Hindlimb muscle (tissue), 1 donor: ENCODE measurements at places on chromosomes 1 and 21.

DNA sequence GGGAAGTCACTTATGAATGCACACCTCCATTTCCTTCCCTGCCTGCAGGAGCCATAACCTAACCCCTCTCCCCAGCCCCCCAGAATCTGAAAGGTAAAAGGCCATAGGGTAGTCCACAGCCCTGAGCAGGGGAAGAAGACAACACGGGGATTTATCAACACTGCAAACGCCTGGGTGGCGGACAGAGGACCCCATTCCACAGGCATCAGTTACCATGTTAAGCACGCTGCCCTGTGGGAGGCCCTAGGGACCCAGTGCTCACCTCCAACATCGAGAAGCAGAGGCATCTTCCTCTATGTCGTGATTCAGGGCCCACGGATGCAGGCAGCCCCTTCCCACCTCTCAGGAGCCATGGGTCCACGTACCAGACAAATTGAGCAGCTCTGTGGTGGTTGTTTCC, 523.8 kb downstream of the MATN1 start:
- no peak for DNase-seq

DNA sequence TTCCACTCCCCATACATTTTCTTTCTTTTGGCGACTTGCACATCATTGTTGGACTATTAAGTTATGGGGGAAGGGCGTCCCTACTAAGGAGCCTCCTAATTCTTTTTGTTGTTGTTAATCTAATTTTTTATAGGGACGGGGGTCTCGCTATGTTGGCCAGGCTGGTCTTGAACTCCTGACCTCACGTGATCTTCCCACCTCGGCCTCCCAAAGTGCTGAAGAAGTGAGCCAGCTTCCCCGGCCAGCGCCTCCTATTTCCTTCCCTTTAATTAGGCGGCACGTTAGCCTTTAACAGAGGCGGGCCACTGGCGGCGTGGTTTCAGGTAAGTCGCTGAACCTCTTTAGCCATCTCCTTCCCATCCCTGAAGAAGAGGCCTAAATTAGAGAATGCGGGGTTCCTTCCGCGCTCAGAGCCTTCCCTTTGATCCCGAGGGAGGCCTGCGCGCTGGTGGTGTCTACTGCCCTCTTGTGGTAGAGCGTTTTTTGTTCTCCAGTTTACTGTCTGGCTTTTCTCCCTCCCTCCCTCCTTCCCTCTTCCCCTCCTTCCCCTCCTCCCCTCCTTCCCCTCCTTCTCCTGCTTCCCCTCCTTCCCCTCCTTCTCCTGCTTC, 38.1 kb downstream of the TNFRSF9 start:
- DNase-seq = peak; percentile 51

DNA sequence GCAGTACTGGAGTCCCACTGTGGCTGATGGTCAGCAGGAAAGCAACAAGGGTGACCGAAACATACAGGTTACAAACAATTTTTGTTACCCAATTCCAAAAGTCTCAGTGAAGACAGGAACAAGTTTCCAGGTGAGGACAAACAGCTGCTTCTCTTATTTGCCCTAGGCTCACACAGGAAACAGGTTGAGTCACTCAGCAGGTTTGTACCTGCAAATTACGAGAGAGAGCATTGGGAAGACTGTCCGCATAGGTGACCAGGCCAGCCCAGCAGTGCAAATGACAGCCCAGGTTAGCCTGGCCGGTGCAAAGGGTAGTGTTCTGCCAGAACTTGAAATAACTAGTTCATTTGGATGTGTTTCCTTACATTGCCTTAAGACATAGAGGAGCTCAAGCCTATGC, 40.0 kb upstream of the DSCAM start:
- DNase-seq = no peak

DNA sequence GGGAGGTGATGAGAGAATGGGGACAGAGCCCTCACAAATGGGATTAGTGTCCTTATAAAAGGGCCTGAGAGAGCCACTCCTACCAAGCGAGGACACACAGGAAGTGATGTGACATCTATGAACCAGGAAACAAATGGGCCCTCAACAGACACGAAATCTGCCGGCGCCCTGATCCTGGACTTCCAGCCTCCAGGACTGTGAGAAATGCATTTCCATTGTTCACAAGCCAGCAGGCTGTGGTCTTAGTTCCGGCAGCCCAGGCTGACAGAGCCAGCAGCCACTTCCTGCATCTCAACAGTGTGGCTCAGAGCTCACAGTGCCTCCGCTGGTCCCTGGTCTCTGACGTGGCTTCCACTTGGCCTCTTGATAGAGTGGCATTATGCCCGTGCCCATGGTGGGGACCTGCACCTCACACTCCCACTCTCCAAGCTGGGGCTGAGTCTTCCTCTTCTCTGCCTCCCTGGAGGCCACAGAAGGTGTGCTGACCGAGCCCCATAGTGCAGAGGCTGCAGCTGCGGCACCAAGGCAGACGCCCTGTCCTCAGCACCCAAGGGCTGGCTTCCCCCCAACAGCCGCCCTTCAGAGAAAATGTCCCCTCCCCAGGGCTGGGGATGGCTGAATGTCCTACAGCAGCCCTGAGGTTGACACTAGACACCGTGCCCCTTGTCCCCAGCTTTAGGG, 44.9 kb downstream of the ACOT7 start:
- DNase-seq = no peak

DNA sequence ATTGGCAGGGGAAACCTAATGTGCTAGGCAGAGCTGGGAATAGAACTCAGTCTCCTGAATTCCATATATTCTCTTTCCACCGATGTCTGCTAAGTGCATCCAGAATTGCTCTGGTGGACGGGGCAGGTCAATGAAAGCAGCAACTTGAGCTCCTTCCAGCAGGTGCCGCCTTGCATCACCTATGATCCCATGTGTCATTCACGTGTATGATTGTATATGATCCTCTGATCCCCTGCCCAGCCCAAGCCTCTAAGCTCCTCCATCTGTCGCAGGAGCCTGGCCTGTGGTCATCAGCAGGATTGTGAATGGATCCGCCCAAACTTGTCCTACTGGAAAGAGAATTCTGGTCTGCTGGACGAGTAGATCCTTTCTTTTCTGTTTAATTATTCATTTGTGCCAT, 13.1 kb downstream of the ACTA1 start:
- no peak for DNase-seq
